ENCODE measurements at places on chromosomes 16 and 17. TPM values are rescaled to one million over a fixed set of nuclear protein-coding genes. Genes with fewer than 3 reads are reported as not detected.

Gene TSNAXIP1
- 4.1 TPM for total RNA-seq

Gene OMG
- total RNA-seq = 12.2 TPM

Gene MAP2K3
- 4.8 TPM for total RNA-seq

Gene BAIAP3
- 8.8 TPM for total RNA-seq

Gene CACNG1
- not detected for total RNA-seq

Gene CLEC3A
- total RNA-seq = not detected

Gene C16orf96
- 0.18 TPM for total RNA-seq

Gene SRP68
- total RNA-seq = 21.5 TPM

Gene OSGIN1
- not detected for total RNA-seq

Gene SEC14L5
- 0.82 TPM for total RNA-seq

DNA sequence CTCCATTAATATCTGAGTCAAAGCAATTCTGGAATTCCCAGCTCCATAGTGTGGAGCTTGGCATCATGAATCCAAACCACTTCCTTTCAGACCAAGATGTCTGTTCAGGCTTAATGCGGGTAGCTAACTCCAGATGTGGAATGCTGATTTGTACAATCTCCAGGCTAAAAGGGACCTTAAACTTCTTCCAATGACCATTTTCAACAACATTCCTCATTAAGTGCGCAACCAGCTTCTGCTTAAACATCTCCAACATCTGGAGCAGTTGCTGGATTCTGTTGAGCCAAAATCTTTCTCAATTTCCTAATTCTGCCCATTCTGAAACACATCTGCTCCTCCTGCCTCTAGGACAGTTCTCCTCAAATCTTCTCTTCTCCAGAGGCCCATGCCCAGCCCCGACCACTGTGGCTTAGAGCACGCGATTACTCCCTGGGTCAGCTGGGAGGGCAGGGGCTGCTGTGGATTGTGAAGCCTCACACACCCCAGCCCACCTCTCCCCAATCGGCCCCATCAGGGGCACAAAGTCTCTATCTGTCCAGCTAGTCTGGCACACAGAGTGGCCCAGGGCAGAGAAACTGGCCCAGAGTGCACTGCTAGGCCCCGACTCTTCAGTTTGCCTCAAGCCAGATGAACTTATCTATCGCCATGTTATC is 36.2 kb downstream of the ASPA start:
- no peak for DNase-seq

- no peak for DNase-seq
These were observed 154.1 kb upstream of the PLCG2 start for GRCh38 chr16:81624760-81625543.

- DNase-seq = no peak
These were observed 5.3 kb downstream of the IGFALS start for GRCh38 chr16:1788095-1788707.

DNA sequence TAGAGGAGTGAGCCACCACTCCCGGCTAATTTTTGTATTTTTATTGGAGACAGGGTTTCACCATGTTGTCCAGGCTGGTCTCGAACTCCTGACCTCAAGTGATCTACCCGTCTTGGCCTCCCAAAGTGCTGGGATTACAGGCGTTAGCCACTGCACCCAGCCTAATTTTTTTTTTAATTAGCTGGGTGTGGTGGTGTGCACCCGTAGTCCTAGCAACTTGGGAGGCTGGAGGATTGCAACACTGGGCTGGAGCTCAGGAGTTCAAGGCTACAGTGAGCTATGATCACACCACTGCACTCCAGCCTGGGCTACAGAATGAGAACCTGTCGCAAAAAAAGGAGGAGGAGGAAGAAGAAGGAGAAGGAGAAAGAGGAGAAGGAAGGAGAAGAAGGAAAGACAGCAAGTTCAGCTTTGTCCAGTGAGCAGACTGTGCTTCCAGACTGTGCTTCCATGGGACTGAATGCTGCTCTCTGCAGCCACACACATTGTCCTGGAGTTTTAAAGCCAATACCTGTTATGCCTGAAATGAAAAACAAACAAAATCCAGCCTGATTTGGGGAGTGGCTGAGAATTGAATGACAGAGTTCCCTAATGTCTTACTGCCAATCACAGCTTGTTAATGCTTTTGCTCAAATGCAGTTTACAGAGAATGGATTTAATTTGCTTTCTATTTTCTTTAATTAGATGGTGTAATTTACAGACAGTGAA is 2.8 kb upstream of the TNFRSF13B start:
- DNase-seq = no peak

- no peak for DNase-seq
These were observed 291.8 kb downstream of the SOX9 start for GRCh38 chr17:72412650-72413076.

DNA sequence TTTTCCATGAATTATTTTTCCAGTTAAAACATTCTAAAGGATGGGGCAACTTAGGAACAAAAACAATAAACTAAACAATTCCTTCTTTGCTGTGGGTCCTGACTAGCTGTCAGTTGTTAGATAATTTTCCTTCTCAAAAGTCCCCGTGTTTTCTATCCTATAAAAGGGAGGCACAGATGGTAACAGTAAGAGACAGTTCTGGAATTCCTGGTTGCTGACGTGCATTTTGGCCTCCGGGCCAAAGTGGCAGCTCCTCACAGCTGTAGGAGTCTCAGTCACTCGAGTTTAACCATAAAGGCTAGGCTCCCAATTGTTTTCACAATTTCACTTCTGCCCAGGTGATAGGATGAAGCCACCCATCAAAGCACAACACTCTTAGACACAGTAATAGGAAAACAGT is 77.0 kb upstream of the ZNF423 start:
- DNase-seq = no peak

- DNase-seq = no peak
These were observed 50.1 kb downstream of the AXIN2 start for GRCh38 chr17:65511316-65511715.

GRCh38 chr17:13253733-13254410 is 236.0 kb upstream of the ELAC2 start:
- DNase-seq = peak; percentile 53

DNA sequence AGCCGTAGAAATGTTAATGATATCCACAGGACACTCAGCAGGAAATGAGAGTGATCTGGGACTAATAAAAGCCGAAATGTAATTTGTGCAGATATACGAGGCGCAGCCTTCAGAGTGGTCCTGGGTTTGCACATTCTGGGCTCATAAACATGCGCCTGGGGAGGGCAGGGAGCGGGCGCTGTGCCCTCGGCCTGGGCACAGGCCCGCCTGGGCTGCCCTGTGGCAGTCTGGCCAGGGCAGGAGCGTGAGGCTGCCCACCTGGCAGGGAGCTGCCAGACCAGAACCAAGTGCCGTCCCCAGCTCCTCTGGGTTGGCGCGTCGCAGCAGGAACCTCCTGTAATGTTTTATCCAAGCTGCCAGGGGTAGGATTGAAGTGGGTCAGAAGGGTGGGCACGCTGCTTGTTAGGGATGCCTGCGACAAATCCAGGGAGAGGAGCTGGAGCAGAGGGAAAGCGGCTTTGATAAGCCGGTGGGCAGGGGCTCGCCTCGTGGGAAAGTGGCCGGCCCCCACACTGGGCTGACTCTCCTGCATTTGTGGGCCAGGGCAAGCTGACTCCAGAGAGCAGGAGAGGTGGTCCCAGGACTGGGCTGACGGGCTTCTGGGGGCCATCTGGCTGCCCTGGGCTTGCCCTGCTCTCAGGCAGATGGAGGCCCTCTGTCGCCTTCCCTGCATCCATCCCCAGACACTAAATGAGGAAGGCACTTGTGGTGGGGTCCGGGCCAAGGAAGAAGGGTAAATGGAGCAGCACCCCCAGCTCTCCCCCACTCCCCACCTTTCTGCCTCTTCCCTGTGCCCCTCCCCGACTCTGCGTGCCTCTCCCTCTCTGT is 45.9 kb downstream of the SREBF1 start:
- DNase-seq = peak; percentile 65

DNA sequence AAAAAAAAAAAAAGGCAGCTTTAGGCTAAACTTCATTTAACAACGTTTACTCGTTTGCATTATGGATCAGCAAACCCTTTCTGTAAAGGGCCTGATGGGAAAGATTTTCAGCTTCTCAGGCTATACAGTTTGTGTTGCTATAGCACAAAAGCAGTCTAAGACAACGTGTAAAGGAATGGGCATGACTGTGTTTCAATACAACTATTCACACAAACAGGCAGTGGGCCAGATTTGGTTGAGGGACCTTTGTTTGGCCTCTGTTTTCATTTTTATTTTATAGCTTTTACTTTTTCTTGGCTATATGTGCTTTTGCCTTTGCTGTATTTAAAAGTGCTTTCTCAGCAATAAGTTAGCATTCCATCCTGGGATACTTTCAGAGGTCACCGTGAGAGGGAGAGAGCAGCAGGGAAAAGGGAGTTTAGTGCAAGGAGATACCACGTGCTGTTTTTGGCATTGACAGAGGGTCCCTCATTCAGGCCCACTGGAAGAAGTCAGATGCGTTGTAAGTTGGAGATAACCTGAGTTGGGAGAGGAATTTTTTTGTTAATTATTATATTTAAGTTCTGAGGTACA is 335.6 kb downstream of the UTP18 start:
- DNase-seq = no peak

GRCh38 chr17:52477824-52478699 is 319.5 kb upstream of the CA10 start:
- DNase-seq = no peak

DNA sequence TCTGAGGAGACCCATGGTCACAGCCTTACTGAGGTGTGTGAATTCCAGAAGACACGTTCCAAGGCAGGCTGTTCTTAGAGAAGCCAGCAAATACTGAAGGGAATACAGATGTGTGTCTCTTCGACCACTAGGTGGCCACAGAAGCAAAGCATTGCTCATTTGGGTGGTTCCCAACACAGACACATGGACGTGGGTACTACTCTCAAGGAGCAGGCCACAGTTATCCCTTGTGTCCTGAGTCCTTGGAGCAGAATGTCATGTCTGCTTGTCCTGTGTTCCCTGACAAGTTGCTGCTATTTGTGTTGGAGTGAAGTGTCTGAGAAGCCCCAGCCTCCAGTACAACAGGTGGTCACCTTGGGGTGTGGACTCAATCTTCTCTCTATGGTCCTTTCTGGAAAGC is 30.3 kb downstream of the HMOX2 start:
- peak; percentile 76 for DNase-seq

- DNase-seq = no peak
These were observed 10.8 kb downstream of the MAP2K3 start for GRCh38 chr17:21295036-21295952.

DNA sequence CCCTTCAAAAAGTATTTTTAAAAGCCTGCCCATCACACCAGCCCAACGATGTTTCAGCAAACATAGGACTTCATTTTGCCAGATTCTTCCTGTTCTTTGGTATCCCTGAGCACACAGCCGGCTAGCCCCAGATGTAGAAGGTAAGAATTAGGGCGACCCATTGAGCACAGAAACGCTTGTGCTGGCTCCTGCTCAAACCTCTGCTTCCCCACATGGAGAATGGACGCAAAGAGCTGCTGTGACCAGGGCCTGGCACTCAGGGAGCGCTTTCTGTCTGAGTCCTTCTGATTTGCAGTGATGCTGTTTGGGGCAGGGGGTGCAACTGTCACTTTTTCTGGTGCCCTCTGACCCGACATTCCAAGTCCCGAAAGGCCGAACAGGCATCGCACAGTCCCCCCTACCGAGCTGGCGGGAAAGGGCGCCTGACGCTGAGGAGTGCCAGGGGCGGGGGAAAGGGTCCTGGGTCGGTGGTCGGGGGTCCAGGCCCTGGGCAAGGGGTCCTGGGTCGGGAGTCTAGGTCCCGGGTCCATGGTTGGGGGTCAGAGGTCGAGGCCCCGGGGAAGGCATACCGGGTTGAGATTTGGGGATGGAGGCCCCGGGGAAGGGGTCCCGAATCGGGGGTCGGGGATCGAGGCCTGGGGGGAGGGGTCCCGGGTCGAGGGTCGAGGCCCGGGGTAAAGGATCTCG is 930 bp downstream of the CHMP1A start:
- no peak for DNase-seq

DNA sequence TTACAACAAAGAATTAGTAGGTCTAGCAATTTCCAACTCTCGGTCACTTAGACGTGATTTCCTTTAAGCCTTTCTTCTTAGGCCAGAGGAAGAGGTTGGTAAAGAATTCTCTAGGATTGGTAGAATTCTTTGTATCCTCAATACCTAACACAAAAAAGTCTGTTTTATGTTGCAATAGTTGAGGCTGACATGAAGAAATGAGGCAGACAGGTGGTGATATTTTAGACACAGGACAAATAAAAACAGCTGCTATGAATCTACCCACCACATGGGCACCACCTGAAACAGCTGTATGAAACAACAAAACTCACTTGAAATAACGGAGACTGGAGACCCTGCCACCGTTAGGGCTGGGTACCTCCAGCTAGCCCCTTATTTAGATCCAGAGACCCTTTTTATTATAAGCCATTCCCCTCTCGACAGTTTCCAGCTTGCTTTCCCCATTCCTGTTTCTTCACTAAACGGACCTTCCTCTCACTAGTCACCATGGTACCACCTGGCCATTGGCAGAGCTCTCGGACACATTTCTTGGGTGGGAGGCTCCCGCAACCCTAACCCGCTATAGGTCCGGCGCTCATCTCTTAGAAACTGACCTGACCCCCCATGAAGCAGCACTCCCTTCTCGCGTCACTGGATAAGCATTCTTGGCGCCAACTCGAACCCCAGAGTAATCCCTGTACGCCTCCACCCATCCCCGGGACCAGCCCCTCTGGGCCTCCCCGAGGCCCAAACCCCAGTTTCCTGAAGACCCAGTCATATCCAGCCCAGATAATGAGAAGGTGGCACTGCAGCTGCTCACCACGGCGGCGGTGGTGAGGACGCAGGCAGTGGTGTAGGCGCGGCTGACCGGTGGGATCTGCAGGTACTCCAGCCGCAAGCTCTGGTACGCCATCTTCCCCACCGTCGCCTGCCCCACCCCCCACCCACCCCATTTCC is at the start of gene DERL2:
DERL2 (minus strand) TSS at position 909 of the 936 bp plus-strand sequence; CDS start at position 892, 17 bp downstream.
- DNase-seq = no peak

- no peak for DNase-seq
These were observed 18.4 kb downstream of the SNX11 start for GRCh38 chr17:48125829-48126531.

DNA sequence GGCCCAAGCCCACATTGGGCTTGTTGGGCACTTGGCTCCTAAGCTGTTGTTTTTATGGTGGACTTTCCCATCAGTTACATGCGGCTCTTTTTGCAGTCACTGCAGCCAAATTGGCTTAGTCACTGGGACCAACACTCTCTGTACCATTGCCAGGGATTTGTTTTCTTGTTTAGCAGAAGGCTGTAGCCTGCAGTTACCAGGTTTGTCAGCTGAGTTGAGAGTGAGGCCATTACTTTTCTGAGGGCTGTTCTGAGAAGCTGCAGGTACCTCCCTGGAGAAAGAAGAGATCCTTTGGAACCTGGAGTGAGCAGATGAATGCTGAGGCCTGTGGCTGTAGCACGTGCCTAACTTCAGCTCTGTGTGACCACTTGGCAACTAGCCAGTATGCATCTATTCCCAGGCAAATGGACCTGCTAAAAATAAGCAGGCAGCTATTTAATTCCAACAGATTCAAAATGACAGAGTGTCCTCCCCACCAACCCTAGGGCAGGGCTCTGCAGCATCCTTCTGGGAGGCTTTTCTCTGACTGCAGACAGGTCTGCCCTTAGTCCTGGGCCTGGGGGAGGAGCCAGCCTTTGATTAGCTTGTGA is 12.9 kb downstream of the AKAP1 start:
- peak; percentile 80 for DNase-seq

Data from cerebellum (tissue), 4 donors.